ENCODE measurements at places on chromosomes 7 and 10. TPM values are rescaled to one million over a fixed set of nuclear protein-coding genes. Genes with fewer than 3 reads are reported as not detected.

GRCh38 chr10:62073429-62073828 is 171.9 kb downstream of the ARID5B start:
- no peak for DNase-seq

GRCh38 chr10:43930777-43931176 is 282.1 kb upstream of the ZNF32 start:
- DNase-seq, result no peak

The SHTN1 gene
- 3.2 TPM for total RNA-seq

GRCh38 chr7:137717045-137717444 is 129.7 kb downstream of the DGKI start:
- DNase-seq, result no peak

DNA sequence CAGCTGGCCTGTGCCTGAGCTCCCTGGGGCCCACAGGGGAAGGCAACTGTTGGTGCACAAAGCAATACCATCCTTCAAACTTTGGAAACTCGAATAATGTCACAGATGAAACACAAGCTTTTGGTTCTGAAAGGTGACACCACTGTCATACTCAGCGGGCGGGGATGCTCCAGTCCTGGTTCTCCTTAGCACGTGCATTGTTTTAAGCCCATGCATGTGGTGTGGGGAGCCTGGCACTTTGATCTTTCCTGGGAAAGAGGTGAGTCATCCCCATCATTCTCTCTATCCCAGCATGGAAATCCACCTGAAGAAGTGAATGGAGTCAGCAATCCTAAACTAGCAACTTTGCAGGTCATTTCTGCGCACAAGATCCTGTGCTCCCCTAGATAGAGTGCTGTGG is 119.6 kb downstream of the GLRX3 start:
- DNase-seq, result no peak
